Activated CD4-positive, alpha-beta T cell treated with anti-CD3 and anti-CD28 coated beads, Interleukin-2, amount 50 U/mL, for 16 hours (primary cell): ENCODE measurements at places on chromosomes 3 and 15.

- no peak for DNase-seq
Observed at GRCh38 chr3:2978977-2979732, 131.0 kb downstream of the IL5RA start.

- no peak for DNase-seq
Observed at GRCh38 chr3:14471016-14471415, 68.6 kb downstream of the SLC6A6 start.

DNA sequence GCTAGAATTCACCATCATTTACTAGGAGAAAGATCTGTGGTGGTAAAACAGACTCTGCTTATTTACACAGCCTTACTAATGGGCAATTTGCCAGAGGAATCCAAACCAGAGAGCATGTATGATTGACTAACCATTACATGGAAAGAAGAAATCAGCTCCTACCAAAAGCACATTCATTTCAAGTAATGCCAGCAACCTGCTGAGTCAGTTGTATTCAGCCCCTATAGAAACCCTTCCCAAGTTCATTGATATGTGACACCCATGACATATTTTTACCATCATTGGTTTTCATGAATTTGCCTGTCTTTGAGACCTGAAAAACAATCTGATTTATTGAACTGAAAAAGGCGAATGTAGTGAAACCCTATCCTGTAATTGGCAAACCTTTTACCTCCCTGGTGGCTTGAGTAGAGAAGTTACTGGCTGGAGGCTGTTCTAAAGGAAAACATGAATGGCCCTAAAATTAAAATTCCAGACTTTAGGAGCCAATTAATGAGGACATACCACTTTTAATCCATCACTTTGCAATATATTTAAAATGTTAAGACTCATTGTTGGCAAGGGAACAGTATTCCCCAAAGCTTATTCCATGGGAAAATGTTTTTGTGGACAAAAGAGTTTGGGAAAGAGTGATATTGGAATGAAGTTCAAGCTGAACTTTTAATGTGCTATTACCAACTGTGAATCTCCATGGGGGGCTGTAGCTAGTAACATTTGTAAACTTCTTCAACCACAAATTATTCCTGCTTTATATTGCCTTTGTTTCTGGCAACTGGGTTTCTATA, 542.9 kb downstream of the FHIT start:
- DNase-seq, result no peak

DNA sequence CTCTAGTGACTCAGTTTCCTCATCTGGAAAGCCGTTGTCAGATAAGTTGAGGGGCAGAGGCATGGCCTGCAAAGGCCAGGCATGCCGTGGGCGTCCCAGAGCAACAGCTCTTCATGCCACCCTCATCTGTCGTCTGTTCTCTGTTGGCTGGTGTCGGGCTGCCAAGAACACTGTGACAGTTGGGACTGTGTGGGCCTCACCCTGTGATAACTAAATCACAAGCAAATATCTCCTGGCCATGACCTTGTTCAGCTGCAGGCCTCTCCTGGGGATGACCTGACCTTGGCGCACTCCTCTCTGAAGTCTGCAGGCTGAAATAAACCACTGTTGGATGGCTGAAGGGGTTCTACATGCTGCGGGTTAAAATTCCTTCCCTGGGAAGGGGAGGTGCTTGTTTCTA, 145.9 kb downstream of the SHQ1 start:
- DNase-seq, result no peak

GRCh38 chr15:51969728-51970127, 1.9 kb downstream of the LEO1 start:
- DNase-seq, result no peak

- DNase-seq, result no peak
Observed at GRCh38 chr3:115708540-115708939, 85.2 kb downstream of the GAP43 start.

DNA sequence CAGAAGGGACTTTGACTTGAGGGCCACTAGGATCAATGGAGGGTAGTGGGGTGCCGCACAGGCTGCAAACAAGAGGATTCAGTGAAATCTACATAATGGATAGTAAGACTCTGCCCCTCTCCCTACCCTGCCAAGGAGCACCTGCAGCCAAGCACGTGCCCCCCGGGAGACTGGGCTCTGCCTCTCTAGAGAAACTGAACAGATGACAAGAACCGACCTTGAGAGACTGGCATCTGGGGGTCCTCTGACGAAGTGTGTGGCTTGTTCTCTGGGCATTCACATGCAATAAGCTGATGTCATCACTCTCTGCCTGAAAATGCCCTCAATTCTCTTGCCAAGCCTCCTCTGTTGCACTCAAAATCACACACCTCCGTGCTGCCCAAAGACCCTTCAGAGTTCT, 132.3 kb downstream of the FAM43A start:
- DNase-seq, result no peak

DNA sequence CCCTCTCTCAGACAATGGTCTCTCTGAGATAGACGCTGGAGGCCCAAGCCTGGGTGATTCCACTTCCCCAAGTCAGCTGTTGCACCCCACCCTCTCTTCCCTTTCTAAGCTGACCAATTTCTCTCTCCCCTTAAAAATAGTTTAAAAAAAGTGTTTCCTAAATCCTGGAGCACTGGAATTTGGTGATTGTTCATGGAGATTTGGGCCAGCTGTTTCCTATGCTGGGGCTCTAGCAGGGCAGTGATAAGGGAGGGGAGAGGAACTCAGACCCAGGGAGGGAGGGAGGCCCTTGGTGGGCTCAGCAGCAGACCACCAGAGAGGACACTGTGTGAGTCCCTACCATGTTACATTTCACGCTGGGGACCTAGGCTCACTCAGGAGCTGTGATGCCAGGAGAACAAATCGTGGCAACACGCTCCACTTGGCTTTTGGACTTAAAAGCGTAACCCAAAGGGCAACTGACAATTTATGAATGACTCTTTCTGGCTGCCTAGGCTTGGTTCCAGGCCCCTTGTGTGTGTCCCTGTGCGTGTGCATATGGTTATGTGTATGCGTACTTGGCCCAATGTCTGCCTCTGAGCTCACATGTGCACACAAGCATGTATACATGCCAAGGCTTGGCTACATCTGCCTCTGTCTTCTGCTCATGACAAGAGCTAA, 59.8 kb upstream of the INSYN1 start:
- DNase-seq, result no peak

- DNase-seq, result peak; percentile 56
Observed at GRCh38 chr3:187976365-187976900, 177.5 kb upstream of the LPP start.

- no peak for DNase-seq
Observed at GRCh38 chr3:139465636-139466035, 10.7 kb downstream of the RBP2 start.

GRCh38 chr15:81293728-81294515, 30.0 kb downstream of the STARD5 start:
- peak; percentile 89 for DNase-seq

GRCh38 chr3:34859746-34860145, 779.6 kb upstream of the ARPP21 start:
- no peak for DNase-seq

GRCh38 chr15:49830391-49830790, 209.5 kb downstream of the DTWD1 start:
- no peak for DNase-seq

GRCh38 chr15:78979456-78980320, 34.8 kb upstream of the CTSH start:
- peak; percentile 58 for DNase-seq

GRCh38 chr3:133835961-133836360, 30.3 kb downstream of the SRPRB start:
- DNase-seq, result no peak

DNA sequence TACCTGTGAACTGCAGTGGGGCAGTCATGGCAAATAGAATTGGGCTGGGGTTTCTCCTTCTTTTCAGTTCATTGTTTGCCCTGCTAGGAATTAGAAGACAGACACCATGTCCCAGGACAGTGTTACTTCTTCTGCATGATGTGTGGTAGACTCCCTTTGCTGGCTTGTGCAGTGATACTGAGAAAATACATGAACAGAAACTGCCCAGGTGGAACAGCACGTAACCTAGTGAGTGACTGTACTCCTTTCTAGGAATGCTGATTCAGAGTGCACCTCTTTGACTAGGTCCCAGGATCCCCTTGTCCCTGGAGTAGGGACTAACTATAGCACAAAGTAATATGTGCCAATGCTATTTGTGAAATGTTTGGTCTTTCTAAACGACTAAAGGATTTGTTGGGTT, 10.7 kb upstream of the SLC22A13 start:
- DNase-seq, result peak; percentile 41

DNA sequence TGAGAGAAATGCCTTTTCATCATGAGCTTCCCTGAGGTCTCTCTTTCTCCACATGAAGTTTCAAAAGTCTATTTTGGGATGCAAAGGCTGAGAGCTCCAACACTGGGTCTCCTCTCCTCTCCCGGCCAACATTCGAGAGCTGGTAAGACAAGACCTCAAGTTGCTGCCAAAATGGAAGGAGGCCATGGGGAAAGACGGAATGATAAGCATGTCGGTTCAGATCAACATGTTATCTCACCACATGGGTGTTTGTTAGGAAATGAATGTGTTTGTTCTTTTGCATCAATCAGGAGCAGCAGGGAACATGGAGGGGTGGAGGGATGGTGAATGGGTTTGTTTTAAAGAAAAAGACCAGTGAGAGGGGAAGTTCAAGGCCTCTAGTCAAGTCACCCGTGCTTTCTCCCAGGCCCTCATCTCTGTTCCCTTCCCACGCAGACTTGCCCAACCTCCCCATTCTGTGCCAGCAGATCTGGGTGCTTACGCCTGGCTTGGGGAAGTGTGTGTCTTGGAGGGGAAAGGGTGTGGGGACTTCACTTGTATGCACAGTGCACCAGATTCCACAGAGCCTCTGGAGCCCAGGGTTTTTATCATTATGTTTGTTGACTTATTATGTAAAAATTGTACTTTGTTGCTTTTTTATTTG, 23.5 kb upstream of the ATP10A start:
- no peak for DNase-seq

DNA sequence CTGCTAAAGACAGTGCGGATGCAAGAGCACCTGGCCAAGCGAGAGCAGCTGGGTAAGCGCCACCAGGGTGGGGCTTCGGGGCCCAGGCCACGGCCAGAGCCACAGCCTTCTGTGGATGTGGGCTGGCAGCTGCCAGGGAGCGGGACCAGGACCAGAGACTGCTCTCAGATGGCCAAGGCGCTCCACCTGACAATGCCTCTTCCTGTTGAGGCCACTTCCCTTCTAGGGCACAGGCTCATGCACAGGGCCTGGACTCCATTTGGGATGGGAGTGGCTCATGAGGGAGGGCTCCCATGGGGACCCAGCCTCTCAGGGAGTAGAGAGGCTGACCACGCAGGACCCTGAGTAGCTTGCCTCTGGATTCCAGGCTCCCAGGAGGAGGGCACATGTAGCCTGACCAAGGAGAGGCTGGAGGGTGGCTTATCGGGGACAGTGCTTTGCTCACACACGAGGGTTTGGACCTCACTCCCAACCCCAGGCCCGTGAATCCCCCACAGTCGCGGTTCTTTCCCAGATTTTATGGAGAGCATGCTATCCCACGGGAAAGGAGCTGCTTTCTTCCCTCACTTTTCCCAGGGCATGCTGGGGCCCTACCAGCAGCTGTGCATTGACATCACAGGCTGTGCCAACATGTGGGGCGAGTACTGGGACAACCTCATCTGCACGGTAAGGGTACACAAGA, 25.1 kb downstream of the ACAA1 start:
- DNase-seq, result no peak

GRCh38 chr3:130433306-130433705, 83.7 kb upstream of the COL6A6 start:
- no peak for DNase-seq

GRCh38 chr15:28901587-28901980, 15.8 kb downstream of the APBA2 start:
- DNase-seq, result no peak

GRCh38 chr3:99172736-99173657, 271.5 kb upstream of the DCBLD2 start:
- peak; percentile 48 for DNase-seq

DNA sequence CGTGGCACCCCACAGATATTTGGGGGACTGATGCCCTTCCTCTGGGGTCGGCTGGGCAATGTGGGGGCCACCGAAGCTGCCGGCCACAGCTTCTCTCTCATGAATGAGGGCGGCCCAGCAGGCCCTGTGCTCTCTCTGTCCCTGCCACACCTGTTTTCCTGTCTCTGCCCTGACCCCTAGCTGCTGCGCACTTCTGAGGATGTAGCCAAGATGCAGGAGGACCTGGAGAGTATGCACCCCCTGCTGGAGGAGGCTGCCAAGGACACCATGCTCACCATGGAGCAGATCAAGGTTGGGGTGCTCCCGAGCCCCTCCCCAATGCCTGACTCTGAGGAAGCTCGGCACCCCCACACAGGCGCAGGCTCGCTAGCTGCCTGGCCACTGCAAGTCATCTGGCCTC, 59.7 kb downstream of the SEMA3G start:
- DNase-seq, result peak; percentile 31

DNA sequence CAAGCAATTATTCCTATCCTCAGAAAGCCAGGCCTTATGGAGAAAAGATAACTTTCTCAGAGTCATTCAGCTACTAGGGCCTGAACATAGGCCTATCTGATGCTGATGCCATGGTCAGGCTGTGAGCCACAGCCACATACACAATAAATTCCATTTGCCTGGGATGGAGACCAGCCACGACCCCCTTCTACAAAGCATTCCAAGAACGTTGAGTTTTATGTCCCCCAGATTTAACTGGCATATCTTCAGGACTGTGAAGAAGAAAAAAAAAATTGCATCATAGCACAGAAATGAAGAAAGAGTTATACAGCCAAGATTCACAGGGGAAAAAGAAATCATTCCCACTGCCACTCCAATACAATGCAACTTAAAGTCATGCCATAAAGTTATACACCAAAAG, 100.0 kb downstream of the THBS1 start:
- DNase-seq, result no peak
